Suprapubic skin (tissue), 4 donors: ENCODE measurements at places on chromosomes 16 and 17.

DNA sequence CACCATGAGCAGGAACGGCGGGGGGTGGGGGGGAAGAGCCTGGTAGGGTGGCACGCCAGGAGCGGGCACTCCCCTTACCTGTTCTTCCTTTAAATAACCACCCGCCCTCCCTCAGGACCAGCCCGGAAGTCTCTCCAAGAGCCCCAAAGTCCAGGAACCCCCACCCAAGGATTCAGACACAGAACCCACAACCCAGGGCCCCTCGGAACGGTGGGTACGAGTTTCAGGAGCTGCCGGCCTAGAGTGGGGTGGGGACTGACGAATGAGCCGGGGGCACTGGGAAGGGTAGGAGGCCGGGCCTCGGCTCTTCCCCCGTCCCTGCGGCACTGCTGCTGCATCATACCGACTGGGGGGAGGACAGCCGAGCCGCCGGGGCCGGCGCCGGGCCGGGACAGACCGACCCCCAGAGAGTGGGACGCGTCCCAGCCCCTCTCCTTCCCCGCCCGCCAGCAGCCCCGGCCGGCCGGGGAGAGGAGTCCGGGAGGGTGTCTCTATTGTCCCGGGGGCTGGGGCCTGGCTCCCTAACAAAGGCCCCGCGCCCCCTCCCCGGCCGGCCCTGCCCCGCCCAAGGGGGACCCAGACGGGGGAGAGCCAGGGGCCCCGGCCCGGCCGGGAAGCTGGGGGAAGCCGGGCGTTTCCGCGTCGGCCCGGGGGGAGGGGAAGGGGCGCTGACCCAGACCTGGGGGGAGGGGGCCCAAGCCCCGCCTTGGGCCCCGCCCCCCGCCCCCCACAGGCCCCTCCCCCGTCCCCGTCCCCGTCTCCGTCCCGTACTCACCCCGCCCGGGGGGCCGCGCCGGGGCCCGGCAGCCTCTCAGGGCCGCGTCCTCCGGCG lies 747 bp downstream of the ATXN7L3 start:
- no peak for DNase-seq

DNA sequence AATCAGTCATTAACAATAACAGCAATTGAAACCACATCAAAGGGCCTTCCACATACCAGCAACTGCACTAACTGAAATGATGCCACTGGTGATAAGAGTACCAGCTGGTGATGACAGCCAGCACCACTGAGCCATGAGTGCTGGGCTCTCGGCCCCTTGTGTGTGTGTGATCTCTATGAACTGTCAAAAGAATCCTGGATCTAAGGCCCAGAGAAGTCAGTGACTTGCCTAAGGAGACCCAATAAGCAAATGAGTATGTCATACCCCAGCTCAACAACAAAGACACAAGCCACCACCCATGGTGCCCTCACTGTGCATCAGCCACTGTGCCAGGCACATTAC lies 220.9 kb downstream of the ZNF423 start:
- DNase-seq = no peak

GRCh38 chr16:11329071-11329491 lies 16.2 kb upstream of the RMI2 start:
- DNase-seq = no peak

DNA sequence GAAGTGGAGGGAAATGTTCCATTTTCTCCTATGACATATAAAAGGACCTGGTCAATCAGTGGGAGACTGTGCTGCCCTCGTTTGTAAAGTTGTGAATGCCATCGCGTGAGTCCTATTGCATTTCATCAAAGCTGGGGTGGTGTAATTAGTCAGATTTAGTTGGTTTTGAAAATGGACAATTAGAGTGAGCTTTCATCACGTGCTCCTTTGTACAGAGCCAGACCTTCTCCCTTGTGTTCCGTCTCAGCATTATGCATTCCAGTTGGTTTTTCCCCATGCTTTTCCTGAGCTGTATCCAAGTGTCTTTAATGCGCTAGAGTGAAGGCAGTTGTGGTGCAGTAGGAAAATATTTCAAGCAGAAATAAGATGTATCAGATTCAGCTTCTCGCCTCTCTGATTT lies 10.4 kb downstream of the SEC14L1 start:
- no peak for DNase-seq

- peak; percentile 8 for DNase-seq
Observed at GRCh38 chr16:21667575-21667974, 3.8 kb downstream of the OTOA start.

GRCh38 chr16:17476414-17477259 lies 5.9 kb upstream of the XYLT1 start:
- DNase-seq = no peak

DNA sequence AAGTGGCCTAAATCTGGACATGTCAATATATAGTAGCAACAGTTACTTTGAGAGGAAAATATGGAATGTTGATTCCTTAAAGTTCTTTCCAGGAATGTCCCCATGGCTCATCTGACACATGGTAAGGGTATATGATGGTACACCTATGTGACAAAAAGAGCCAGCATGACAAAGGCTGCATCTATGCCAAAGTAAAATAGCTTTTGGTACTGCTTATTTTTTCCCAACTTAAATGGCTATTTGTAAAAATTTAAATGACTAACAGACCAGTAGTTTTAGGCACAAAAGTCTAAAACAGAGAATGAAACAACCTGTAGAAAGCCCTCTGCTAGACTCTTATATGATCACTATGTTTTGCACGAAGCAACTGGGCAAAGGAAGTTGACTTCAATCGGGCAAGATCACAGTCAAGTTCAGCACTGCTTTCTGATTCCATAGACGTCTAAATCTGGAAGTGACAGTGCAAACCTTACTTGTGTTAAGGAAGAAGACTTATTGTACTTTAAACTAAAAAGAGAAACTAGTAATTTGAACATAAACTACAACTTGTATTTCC lies 135.1 kb downstream of the SKAP1 start:
- no peak for DNase-seq

DNA sequence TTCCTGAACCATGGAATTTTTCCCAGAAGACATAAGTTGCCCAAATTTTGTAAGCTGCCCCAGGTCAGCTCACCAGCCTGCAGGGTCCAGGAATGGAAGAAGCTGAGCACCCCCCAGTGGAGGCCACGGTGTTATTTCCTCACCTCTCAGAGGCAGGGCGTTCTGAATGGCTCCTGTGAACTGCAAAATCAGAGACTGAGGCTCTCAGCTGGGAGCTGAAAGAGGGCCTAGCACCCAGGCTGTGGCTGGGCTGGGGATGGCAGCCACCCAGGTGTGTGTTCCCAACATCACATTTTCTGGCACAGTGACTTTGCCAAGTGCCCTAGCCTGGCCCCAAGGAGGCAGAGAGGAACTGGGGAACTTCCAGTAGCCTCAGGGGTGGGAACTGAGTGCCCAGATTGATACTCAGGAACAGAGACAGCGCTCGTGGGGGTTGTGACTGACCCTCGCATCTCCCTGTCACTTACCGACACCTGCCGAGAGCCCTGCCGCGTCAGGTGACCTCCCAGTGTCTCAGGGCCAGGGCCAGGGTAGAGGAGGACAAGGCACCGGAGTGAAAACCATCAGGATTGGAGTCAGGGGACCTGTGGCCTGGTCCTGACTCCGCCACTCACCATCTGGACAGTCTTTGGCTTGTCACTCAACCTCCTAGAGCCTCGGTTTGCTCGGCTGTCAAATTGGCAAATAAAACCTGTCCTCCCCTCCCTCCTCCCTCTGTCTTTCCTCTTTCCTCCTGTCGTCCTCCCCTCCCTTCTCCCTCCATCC lies 11.3 kb downstream of the CACNG4 start:
- DNase-seq = no peak

- no peak for DNase-seq
Observed at GRCh38 chr16:53757971-53758609, 54.1 kb downstream of the FTO start.

DNA sequence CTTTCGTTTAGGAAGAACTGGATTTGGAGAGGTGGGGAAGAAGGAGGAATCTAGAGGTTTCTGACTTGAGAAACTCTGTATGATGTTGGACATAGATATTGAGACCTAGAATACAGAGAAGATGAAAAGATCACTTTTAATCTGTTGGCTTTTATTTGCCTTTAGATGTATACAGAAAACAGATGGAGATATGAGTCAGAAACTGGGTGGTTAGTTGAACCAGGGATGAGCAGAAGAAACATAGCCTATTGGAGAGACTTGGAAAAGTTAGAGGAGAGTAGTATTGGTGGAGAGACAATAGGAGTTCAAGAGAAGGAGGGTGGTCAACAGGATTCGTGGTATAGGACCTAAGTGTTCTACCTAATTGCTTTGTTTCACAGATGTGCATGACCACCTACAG lies 5.1 kb downstream of the PHAF1 start:
- DNase-seq = no peak

GRCh38 chr16:66964049-66964448 lies 3.0 kb downstream of the CES3 start:
- DNase-seq = no peak

DNA sequence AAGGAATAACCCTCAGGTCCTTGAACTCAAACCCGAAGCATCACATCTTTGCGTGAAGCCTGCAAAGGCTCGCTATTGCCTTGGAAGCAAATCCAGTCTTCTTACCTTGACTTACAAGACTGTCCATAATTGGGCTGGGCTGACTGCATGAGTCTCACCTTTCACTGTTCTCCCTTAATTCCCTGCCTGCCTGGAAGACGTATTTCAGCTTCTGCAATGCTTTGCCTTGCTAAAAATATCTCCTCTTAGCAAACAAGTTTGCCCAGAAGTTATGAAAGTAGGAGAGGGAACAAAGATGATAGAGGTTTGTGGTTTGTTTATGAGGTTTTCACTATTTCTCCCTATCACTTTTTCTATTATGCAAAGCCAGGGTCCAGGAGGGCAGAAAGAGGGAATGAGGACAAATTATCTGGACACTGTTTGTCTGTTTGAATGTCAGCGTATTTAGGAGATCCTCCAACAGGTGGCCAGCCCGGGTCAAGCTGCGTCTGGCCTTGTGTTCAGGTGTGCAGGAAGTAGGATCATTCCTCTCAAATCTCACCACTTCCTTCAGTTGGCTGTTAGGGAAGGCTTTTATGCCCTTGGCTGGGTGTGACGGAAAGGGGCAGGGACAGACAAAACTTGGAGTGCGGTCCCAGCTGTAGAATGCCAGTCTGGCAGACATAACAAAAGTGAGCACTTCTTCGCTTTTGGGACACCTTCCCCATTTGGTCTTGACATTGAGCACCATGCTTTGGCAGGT lies 488.9 kb downstream of the CDH13 start:
- DNase-seq = no peak

DNA sequence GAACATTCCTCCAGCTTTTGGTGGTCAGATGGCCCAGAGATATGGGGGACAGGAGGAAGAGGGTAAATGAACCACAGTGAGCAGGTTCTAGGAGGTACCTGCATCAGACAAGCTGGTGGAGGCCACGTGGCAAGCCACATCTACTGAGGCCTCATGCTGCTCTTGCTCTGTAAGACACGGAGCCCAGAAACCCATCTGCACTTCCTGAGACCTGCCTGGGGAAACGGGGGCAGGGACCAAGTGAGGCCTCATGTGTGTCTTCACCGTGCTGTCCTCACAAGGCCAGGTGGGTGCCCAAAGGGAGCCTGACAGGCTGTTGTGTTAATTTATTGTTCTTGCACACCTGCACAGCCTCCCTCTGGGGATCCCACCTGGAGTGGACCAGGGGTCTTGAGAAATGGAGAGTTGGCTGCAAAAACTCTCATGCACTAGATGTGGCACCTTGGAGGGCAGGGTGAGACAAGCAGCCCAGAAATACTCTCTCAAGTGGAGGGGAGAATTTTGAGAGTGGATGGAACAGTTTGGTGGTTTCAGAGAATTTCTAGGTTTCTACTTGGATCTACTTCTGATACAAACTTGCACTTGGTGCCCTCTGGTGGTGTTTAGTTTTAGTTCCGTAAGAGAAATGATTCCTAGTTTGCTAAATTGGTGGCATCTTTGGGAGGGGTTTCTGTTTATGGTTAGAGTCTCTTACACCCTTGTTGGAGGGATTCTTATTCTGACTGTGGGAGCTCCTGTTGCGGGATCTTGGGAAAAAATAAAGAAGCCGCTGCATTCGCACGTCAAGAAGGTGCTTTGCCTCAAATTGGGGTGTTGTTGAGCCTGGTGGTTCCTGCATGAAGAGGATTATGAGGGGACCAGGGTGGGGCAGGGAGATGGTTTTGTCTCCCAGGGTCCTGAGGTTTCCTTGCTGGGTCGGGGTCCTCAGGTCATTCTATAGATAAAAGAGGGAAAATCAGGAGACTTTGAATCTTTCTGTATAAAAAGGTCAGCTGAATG lies 47.5 kb downstream of the SLC6A2 start:
- no peak for DNase-seq

GRCh38 chr16:50642349-50642748 lies 38.8 kb downstream of the SNX20 start:
- DNase-seq = no peak

DNA sequence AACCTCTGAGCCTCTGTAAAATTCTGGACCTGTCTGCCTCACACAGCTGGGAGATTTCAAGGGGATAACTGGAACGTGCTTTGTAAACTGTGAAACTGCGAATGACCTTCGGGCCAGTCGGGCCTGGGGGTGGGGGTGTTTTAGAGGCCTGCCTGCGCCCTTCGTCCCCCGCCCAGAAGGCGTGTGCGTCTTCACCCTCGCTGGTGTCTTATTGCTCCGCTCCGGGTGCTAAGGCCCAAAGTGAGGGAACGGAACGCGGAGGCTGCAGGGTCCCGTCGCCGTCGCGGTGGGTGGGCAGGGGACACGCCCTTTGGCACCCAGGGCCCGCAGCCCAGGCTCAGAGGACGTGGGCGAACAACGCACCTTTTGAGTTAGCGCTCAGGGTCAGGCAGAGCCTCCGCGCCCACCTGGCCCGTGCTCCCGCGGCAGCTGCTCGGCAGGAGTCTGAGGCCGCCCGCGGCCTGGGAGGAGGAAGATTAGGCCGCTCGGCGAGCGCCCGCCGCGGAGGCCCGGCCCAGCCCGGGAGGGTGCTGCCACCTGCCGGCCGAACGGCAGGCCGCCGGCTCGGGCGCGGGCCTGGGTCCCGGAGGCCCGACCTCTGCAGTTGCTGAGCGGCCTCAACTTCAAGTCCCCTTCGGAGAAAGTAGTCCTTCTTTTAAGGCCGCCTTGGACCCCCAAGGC lies 29.7 kb downstream of the DCAKD start:
- no peak for DNase-seq

DNA sequence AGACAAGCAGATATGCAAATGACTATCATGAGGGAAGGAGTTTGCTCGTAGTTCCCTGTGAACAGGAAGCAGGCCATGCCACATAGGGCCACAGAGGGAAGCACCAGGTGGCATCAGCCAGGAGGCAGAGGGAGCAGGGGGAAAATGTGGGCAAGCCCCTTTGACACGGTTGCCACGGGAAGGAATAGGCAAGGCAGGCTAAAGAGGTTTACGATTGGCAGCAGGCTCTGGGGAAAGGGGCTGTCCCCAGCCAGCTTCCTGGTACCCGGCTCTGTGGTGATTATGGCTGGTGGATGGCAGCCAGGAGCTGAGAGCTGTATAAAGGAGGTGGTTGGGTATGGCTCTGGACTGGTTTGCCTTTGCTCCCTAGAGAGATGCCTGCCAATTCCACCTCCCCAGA lies 848 bp downstream of the CES3 start:
- no peak for DNase-seq
